ENCODE measurements at places on chromosomes 1 and 21.

- no peak for DNase-seq
These were observed 9.7 kb upstream of the FMOD start for GRCh38 chr1:203360547-203361185.

DNA sequence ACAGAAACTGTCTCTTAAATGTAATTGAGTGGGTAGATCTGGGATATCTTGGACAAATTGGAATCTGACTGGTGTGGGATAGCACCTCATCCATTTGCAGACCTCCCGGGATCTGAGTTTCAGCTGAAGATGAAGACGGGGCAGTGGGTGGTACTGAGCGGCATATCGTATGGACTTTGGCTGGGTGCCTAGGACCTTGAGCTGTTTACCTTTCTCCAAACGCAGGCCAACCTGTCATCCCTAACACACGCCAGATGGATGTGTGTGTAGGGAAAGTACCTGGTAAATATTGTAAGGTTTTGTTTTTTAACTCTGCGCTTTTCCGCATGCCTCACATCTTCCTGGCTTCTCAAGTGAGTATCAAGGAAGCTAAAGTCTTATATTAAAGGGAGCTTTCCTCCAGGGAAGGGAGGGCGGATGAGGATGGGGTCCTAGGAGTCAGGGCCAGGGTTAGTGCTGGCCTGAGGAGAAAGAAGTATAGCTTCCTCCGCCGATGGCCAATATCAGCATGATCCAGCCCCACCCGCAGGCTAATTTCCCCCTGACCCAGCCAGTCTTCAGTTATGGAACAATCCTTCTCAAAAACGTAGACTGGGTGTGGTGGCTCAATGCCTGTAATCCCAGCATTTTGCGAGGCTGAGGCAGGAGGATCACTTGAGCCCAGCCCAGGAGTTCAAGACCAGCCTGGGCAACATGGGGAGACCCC, 26.2 kb downstream of the ATP8B2 start:
- DNase-seq, result no peak

DNA sequence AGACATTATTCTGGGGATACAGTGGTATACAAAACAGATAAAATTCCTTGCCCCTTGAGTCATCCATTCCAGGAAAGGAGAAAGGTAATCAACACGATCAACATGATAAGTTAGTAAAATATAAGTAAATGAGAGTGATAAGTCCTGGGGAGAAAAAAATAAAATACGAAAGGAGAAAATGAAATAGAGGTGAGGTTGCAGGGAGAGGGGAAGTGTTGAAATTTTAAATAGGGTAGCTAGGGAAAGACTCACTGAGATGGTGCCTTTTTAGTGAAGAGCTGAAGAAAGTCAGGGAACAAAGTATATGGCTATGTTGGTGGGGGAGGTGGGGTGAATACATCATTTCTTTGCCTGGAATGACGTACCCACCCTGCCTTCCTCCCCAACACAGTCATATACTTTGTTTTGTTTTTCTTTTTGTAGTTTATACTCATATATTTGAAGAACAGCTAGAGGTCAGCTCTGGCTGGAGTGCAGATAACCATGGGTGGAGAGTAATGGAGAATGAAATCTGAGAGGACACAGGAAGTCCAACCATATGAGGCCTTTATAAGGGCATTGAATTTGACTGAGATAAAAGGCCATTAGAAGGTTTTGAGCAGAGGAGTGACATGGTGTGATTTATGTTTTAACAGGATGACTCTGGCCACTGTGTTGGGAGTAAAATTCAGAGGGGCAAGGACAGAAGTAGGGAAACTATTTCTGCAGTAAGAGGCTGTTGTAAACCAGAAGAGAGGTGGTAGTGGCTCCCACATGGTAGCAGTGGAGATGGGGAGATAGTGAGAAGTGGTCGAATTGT, 54.8 kb downstream of the OSBPL9 start:
- no peak for DNase-seq

DNA sequence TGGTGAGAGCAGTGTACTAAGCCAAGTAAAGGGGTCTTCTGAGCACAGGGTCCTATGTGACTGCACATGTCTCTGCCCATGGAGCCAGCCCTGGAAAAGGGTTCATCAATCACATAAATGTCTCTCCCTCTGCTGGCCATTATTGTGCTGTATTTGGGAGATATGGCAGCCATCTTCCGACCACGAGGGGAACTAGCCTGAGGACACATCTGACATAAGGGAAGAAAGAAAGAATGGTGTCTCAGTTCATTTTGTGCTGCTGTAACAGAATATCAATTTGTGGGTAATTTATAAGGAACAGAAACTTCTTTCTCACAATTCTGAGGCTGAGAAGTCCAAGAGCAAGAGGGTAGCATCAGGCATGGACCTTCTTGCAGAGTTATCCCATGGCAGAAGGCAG, 55.1 kb upstream of the GJA5 start:
- no peak for DNase-seq

DNA sequence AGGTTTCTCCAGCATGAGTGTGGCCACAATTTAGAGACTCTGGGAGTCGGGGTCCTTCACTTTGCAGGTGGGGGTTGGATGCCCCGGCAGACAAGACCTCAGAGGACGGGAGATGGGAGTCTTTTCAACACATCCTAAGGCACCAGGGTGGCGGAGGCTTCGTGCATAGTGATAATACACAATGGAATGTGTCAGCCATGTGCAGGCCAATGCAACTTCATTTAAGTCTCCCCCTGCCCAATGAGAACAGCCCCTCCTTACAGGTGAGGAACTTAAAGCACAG, 75.9 kb upstream of the IFFO2 start:
- DNase-seq, result no peak

- DNase-seq, result no peak
These were observed 1.3 kb upstream of the CCT8 start for GRCh38 chr21:29074783-29075182.

GRCh38 chr1:39957299-39958015, 2.5 kb downstream of the MFSD2A start:
- no peak for DNase-seq

DNA sequence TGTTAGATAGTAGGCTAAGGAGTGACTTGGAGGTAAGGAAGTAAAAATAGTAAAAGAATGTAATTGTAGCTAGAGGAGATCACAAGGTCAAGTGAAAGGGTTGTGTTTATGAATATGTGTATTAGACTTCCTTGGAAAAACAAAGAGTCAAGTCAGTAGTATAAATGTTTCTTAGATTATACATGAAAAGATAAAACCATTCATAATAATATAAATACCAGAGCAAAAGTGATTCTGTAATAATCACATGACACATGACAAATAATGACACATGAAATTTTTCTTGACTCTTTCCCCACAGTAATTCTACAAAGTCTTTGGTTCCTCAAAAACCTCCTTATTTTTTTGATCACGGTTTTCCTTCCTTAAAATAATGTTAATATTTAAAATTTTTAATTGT, 56.4 kb downstream of the IVNS1ABP start:
- DNase-seq, result no peak

DNA sequence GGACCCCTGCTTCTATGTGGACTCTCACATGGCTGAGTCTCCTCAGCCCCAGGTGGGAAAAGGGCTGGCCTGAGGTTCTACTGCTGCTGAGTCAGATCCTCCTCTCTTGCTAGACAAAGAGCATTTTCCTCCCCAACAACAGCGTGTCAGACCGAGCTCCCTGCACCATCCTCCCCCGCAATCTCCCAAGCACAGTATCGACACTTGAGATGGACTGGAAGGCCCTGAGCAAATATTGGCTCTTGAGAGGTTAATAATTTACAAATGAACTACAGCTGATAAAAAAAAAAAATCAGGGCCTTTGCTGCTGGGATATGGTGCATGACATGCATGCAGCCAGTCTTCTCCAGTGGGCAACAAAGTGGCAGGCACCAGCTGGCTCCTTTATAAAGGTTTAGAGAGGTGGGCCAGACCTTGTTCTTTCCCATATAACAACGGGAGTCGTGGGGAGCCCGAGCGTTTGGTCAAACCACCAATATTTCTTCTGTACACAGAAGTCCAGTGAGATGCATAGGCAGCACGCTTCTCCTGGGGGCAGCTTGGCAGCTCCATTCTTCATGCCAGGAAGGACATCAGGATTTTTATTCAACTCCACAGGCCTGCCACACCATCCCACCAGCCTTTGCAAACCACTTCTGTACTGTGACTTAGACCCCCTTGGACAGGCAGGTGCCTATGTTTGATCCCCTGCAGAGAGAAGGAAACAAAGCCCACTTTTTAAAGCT, 55.4 kb upstream of the CAMK1G start:
- DNase-seq, result no peak

All from cerebellar nuclear complex (tissue), 1 donor.